ENCODE measurements at places on chromosomes 2 and 18.
A peak's percentile ranks its signal among the peaks of the same experiment; 100 is the strongest.

DNA sequence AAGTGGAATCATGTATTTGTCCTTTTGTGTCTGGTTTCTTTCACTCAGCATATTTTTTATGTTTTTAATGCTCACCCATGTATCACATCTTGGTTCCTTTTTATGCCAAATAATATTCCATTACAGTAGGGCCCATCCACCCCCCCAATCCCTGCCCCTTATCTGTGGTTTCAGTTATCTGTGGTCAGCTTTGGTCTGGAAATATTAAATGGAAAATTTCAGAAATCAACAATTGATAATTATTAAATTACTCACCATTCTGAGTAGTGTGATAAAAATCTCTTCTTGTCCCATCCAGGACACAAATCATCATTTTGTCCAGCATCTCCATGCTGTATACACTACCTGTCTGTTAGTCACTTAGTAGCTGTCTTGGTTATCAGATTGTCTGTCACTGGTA, 66.7 kb downstream of the BIRC6 start:
- no peak for DNase-seq

- no peak for DNase-seq
Measured at GRCh38 chr18:3819961-3820360, 370.0 kb downstream of the TGIF1 start.

DNA sequence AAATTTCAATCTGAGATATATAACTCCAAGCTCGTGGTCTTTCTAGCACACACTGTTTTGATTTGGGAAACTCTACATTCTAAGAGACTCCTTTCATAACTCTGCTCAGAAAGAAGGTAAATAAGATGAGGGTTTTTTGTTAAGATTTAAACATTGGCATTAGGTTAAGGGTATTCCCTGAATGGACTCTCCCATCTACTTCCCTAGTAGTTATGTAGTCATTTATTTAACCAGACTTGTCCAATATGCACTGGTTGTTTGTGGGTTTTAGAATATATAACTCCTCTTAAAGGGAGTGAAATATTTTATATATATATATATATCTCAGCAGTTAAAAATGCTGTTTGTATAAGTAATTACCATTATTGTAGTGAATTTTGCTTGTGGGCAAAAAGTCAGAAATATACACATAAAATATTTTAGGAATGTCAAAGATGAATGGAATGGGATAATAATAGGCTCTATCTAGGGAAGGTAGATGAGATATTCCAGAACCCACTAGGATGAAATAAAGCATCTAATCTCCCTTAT, 61.5 kb upstream of the WDR75 start:
- DNase-seq = no peak

DNA sequence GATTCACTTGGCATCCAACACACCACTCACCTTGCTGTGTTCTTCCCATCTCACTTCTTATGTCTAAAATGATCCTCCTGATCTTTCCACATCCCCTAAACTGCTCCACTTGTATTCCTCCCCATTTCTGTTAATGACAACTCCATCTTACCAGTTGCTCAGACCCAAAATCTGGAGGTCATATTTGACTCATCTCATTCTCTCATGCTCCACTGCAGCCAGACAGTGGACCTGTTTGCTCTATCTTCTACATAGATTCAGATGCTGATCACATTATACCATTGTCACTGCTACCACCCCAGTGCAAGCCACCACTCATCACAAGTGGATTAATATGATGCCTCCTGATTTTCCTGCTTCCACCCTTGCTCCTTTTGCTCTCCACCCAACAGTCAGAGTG, 7.9 kb upstream of the NABP1 start:
- DNase-seq = no peak

DNA sequence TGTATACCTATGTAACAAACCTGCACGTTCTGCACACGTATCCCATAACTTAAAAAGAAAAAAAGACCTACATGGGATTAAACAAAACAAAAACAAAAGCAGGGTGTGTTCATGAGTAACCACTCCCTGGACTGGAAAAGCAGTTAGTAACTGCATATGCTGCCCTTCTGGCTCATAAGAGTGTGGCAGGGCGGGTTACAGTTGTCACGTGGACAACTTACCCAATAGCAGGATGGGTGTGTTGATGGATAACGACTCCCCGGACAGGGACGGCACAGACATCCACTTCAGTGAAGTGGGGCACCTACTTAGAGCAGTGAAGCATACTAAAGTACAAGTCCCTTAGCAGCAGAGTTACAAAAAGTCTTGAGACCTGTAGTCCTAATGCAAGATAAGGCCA, 136.7 kb downstream of the CCBE1 start:
- DNase-seq = no peak

GRCh38 chr18:64245126-64245861, 96.4 kb upstream of the LINC00305 start:
- no peak for DNase-seq

DNA sequence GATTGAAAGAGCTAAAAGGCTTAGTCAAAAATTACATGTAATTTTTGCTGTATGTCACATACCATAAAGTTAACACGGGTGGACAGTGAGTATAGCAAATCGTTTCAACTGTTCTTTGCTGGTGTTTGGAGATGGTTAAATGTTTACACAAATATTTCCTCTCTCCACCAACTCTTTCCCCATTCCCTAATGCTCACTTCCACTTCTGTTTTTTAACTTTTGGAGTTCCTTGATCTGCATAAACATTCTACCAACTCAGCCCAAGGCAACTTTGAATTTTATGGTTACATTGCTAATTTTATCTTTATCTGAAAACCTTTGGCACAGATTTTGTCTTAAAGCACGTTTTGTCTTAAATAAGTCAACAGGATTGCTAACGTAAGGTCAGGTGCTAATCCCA, 1.9 kb upstream of the SPOPL start:
- DNase-seq = no peak

GRCh38 chr2:169834401-169834800, 7.1 kb downstream of the UBR3 start:
- no peak for DNase-seq

- DNase-seq = no peak
Measured at GRCh38 chr2:158144914-158145625, 43.4 kb downstream of the UPP2 start.

GRCh38 chr18:79819064-79819967, 21.6 kb downstream of the KCNG2 start:
- DNase-seq = no peak

DNA sequence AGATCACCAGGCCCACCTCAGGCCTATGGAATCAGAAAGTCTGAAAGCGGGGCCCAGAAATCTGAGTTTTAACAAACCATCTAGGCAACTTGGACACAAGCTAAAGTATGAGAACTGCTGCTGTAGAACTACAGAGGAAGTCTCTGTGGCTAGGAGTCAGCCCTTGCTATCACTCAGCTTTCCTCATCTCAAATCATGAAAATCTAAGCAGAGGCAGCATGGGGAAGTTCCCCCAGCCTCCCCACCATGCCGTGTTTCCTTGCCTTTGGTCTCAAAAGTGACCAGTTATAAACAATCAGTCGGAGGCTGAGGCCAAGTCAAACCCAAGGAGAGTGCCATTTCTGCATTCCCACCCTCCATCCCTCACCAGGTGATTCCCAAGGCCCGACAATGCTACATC, 404.7 kb downstream of the BCL11A start:
- DNase-seq = no peak

DNA sequence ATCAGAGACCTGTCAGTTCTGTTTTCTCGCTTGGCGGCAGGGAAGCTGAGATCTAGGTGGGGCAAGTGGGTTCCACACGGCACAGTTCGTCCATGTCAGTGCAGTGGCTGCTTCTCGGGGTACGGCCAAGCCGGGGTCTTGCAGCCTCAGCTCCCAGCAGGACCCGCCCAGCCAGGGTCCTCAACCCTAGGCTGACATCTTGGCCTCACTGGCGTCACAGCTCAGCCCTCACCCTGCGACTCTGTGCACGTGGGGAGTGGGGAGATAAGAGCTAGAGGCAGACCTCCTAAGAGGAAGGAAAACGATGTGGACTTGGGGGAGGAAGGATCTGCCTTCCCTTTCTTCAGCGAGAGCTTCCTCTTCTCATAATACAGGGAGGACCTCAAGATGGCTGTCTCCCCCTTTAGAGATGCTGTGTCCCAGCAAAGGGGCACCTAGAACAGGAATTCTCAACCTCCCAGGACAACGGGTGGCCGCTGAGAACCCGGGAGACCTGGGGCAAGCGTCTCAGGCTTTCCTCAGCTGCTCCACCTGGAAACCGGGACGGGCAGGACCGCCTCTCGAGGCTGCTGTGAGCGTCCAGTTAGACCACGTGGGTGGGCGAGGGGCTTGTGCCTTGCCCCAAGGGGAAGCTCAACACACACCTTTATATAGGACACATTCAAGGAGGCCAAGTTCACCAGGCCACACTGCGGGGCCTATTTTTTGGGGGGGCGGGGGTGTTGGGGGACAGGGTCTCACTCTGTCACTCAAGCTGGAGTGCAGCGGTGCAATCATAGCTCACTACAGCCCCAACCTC, 23.5 kb upstream of the KLF11 start:
- no peak for DNase-seq

DNA sequence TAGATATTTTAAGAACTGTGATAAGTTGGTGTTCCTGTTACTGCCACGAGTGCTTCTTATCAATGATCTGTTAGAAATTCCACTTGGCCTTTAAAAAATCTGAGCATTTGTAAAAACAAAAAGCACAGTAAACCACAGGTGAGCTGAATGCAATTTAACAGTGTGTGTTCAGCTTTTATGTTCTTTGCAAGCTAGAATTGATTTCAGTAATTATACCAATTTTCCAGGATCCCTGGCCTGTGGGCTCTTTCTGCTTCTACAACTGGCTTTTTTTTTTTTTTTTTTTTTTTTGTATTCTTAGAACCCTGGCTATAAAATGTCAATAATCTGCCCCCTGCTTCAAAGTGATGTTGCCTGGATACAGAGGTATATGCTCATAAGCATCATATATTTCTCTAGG, 548.5 kb upstream of the SLC8A1 start:
- no peak for DNase-seq

DNA sequence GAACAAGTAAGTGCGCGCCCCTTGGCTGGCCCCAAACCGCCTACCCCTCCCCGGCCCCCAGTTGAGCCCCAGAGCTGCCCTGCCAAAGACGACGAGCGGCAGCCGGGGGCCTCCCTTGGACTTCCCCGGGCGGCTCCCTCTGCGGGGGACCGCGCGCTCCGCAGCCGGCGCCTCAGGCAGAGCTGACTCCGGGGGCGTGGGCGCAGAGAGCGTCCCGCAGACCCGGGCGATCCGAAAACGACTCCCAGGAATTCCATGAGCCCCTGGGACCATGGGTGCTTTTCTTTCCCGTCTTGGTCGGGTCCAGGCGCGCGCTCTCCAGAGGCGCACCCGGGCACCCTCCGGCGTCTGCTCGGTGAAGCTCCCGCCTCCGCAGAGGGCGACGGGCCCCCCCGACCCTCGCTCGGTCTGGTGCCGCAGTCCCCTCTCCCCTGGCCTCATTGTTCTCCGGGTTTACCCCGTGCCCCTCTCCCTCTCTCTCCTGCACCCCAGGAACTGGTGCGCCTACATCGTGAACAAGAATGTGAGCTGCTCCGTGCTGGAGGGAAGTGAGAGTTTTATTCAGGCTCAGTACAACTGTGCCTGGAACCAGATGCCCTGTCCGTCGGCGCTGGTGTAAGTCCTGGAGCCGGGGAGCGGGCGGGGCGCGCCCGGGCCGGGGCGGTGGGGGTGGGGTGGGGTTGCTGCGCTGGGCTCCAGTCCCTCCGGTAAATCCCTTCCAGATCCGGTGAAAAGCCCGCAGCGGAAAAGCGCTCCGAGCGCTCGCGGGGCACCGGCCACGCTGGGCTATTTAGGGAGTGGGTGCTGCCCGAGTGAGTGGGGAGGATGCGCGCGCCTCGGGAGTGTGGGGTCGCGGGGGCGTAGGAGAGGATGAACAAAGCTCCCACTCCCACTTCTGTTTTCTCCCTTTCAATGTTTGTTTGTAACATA, 776 bp downstream of the EMILIN2 start:
- no peak for DNase-seq

- DNase-seq = no peak
Measured at GRCh38 chr2:100217323-100217722, 74.9 kb upstream of the AFF3 start.

DNA sequence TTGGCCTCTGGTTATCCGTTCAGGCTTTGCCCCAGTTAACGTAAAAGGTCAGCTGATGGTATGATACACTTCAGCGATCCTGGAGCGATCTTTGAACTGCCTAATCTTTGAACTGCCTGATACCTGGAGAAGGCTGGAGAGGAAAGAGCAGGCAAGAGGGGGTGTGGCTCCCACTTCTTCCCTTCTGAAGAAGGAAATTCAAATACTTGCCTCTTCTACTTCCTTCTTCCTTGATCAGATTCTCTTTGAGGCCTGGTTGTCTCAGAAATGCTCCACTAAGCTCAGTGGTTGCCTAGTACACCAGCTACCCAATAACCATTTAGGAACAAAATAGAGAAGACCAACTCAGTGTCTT, 619 bp downstream of the GALM start:
- no peak for DNase-seq

- peak; percentile 91 for DNase-seq
Measured at GRCh38 chr2:144659731-144660275, 139.9 kb upstream of the ZEB2 start.

DNA sequence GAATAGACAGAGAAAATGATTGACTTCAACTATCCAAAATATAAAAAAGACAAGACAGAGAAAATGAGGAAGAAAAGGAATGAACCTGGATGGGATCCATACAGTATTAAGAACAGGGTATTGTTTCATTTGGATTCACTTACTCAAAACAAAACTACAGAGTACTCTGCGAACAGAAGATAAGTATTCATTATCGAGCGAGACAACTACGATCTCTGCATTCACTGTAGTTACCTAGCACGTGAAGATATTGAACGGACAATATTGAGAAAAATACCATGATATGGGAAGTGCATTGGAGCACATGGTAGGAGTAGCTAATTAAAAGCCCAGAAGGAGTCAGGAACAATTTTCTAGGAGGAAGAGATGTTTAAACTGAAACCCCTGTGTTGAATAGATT, 1.0 kb upstream of the ORC2 start:
- DNase-seq = no peak

GRCh38 chr2:120743657-120744056, 8.0 kb downstream of the GLI2 start:
- no peak for DNase-seq

GRCh38 chr2:178484245-178485041, 4.2 kb downstream of the PLEKHA3 start:
- DNase-seq = no peak

- no peak for DNase-seq
Measured at GRCh38 chr2:237706257-237706656, 78.9 kb downstream of the LRRFIP1 start.

Data from AG04449 (cell line).